ENCODE measurements at places on chromosomes 7 and 10. TPM values are rescaled to one million over a fixed set of nuclear protein-coding genes. Genes with fewer than 3 reads are reported as not detected.

TLX1 gene
- polyA plus RNA-seq = not detected

UPP1 gene
- polyA plus RNA-seq = 19.2 TPM

GPNMB gene
- 66.8 TPM for polyA plus RNA-seq

DNA sequence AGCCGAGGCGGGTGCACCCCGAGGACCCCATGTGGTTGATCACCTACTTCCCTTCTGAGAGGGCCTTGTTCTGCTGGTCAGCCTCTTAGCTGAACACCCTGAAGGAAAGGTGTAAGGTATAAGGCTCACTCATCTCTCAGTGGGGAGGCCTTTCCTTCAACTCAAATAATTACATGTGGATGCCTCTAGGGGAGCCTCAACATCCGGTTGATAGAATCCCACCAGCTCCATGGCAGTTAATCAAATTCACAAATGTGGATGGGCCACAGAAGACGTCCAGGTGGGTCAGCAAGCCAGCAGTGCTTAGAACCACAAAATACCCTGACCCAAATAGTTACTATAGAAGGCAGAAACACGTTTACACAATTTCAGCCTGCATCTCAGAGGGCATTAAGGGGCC, 37.7 kb upstream of the ZNF32 start:
- no peak for DNase-seq

DNA sequence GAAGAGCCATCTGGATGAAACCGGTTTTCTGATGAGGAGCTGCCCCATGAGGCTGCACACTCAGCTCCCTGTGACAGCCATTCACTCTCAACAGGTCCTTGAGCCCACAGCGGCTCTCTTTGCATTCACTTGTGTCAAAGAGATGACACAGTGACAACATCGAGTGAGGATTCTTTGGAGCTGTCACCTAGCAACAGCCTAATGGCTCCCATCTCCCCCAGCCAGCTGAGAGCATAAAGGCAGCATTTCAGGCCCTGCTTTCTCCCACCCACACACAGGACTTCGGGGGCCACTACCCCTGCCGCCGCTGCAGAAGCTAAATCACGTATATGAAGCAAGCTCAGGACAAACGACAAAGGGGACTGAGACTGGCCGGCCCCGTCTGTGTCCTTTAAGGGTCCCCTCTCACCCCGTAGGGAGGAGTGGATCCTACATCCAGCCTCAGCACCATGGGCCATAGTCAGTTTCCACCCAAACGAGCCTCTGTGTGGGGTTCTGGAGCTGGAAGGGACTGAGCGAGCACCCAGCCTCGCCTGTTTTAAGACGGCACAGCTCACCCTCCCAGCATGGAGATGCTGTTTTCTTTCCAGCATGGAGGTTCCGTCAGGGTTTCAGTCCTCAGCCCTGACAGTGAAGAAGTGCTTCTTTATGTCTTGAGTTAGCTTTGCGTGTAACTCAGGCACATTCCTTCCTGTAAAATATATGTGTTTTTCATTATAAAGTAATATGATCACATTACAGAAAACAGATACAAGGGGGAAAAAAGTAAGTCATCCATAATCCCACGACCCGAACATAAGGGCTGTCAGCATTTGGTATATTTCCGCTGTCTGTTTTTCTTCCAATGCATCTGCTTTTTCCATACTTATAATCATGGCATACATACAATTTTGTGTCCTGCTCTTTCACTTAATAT, 4.9 kb downstream of the CPA4 start:
- no peak for DNase-seq

DNA sequence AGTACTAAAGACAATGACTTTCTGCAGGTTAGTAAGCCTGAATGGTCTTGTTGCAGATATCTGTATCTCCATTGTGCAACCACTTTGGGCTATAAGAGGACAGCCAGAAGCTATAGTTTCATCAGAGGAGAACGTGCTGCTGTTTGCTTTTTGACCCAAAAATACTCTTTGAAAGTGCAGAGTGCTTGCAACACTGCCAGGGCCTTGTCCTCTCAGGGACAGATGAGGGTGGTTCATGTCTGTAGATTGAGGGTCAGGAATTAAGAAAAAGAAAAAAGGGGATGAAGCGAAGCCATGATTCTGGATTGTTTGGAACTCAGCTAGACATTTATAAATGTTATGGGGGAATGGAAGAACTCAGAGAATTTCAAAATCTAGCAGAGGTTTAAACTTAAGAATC, 212.5 kb downstream of the SEC23IP start:
- DNase-seq = no peak

- no peak for DNase-seq
Measured at GRCh38 chr10:91592266-91592975, 40.5 kb downstream of the PPP1R3C start.

- no peak for DNase-seq
Measured at GRCh38 chr10:123886292-123886691, 5.3 kb downstream of the CPXM2 start.

- DNase-seq = no peak
Measured at GRCh38 chr10:48842231-48842630, 97.4 kb downstream of the LRRC18 start.

GRCh38 chr10:101780818-101781654, 2.2 kb downstream of the NPM3 start:
- DNase-seq = no peak

- DNase-seq = no peak
Measured at GRCh38 chr7:131145026-131145425, 182.7 kb upstream of the MKLN1 start.
